ENCODE measurements at places on chromosomes 4 and X.

DNA sequence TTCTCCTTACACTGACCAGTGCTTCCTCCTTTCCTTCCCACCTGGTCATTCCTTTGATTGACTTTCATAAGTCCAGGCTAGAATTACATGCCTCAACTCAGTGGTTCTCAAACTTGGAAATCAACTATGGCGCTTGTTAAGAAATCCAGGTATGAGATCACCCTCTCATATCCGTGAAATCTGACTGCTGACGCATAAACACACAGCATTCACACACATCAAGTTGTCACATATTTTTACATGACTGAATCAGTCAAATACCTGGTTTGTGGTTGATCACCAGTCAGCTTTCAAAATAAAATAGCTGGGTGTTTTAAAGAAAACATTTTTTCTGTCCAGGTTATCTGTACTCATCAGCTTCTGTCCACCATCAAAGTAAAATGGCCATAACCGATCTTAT lies 433.5 kb downstream of the AFF2 start:
- no peak for DNase-seq

DNA sequence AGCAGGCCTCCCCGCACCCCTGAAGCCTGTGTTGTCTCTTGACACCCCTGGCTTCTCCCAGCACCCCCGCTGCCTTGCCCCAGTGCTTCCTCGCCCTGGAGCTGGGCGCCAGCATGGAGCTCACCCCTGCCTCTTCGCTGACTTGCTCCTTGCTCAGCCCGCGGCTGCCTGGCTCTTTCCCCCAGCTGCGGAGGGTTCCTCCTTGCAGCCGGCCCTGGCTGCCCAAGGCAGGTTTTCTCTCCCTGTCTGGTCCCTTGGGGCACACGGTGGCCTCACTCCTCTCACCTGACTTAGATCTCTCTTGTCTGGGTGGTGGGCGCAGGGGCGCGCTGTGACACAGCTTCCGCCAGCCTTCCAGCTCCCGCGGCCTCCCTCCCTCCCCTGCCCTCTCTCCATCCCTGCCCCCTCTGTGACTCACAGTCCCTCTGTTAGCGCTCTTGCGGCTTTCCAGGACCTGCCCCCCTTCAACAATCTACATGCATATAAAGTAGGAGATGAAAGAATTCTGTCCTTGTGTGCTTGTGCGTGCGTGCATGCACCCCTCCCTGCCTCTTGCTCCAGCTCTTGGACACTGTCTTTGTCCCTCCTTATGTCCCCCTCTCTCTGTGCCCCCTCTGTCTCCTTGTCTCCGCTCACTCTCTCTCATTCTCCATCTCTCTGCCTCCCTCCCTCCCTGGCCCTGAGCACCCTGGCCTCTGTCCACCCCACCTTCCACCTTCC lies 2.2 kb downstream of the PLXNB3 start:
- DNase-seq = peak; percentile 28

GRCh38 chr4:53512608-53513007 lies 78.7 kb downstream of the LNX1 start:
- no peak for DNase-seq

DNA sequence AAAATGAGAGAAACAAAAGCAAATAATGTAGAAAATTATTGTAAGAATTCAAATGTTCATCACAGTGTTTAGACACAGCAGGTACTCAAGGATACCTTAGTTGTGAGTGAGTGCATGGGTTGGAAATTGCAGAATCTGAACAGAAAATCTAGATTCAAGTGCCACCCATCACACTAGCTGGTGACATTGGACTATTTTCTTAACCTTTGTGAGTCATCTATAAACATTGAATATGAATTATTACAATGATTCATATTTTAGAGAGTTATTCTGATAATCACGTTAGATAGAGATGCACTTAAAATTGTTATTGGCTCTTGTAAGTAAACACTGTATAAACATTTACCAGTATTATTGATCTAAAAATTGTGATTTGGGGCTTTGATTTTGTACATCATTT lies 1113.1 kb downstream of the STIM2 start:
- no peak for DNase-seq

DNA sequence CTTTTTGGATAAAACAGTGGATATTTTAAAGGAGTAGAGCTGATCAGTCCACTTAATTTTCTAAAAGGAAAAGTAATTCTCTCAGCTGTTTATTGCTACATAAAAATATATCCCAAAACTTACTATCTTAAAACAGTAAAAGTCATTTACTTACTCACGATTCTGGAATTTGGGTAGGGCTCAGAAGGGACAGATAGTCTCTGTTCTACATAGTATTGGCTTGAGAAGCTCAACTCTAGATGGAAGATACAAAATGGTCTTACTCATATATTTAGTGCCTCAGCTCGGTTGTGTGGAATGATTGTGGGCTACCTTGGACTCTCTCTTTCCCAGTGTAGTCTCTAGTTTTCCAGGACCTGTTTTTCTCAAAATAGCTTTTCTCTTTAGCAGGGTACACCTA lies 691.5 kb upstream of the POU3F4 start:
- DNase-seq = no peak

DNA sequence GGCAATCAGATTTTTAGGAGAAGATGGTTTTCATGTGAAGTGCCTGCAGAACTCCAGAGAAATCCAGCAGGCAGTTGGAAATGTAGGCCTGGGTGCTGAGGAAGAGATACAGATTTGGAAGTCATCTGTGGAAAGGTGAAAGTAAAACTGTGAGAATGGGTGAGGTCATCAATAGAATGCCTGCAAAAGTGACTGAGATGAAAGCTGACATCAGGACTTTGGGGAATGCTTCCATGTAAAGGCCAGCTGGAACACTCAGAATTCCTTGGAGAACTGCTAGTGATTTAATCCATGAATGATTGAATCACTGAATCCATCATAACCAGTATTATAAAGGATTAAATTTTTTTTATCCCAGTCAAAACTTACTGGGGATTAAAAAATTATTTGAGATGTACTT lies 124.5 kb upstream of the GIMD1 start:
- DNase-seq = no peak

DNA sequence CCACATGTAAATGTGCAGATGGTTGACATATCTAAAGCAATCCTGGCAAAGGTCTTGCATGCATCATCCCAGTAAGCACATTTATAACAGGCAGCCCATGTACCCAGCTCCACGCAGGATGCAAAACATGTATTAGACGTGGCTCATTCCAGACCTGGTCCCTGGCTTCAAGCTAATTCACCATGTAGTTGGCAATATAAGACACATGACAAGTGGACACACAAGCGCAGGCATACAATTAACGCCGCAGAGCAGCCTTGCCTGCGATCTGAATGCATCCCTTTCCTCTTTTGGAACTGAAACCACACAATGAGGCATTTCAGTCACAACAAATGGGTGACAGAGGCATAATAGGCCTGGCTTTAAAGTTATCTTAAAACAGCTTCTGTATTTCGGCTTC lies 114.5 kb upstream of the TRIM2 start:
- no peak for DNase-seq

- DNase-seq = no peak
Measured at GRCh38 chrX:13569479-13570260, at the start of gene EGFL6. Gene EGFL6 (plus strand): TSS chrX:13569601. CDS start chrX:13569862, 261 bp downstream.

GRCh38 chrX:152896450-152896849 lies 1.4 kb upstream of the ZNF185 start:
- no peak for DNase-seq

DNA sequence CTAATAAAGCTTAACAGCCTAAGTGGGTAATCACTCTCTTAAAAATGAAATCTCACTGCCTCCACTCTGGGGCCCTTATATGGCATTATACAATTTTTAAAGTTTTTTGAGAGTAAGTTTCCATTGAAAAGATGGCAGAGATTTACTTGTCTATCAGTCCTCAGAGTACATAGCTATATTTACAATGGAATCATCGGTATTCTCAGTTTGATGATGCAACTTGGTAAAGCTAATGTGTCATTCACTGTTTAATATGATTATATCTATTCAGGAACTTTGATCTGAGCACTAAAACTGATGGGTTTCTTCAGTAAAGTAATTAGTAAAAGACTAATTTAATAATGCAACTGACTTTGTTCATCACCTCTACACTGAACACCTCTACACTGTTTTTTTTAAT lies 51.6 kb downstream of the CT47B1 start:
- DNase-seq = no peak

DNA sequence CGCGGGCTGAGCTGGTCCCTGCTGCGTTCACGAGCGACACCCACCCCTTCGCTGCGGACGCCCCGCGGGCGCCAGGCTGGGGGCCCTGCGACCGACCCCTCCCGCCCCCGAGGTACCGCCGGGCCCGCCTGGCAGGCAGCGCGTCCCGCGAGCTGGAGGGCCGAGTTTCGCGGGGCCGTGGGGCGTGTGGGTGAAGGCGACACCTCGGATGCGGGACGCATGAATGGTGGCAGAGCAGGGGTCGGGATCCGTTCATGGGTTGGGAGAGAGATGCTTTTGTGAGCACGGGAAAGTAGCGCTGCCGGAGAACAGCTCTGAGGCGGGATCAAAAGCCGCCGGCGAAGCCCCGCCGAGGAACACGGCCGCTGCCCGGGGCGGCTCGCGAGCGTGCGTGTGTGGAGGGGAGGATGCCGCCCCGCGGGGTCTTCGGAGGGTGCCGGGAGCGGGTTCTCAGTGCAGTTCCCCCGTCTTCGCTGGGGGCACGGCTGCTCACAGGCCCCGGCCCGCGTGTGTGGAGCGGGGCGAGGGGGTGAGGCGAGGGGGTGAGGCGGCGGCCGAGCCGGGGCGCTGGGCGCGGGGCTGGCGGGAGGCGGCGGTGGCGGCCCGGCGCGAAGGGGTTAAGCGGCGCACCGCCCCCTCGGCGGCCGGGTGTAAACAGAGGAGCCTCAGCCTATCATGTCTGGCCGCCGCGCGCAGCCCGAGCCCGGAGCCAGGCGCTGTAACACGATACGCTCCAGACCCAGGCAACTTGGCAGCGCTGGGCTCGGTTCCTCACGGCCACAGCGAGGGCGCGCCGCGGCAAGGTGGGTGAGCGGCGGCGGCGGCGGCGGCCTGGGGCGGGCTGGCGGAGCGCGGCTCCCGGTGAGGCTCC lies 205.3 kb downstream of the TENM3 start:
- peak; percentile 41 for DNase-seq

DNA sequence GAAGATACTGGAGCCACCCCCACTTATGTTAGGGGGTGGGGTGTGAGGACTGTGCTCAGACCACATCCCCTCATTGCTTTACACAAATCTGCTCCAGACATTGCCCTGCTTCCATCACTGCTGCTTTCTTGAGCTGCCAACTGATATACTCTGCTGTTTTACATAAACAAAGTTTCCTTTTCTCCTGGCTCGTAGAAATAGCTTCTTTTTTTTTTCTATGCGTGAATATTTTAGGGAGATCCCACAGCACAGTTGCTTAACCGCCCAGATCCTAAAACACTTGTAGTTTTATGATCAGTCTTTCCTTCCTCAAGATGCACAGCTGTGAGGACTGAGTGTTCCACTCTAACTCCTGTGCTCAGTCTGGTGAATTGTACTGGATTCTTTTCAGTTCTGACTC lies 768.4 kb downstream of the PCDH18 start:
- DNase-seq = no peak

- DNase-seq = no peak
Measured at GRCh38 chr4:25308306-25308705, 4.3 kb upstream of the ZCCHC4 start.

DNA sequence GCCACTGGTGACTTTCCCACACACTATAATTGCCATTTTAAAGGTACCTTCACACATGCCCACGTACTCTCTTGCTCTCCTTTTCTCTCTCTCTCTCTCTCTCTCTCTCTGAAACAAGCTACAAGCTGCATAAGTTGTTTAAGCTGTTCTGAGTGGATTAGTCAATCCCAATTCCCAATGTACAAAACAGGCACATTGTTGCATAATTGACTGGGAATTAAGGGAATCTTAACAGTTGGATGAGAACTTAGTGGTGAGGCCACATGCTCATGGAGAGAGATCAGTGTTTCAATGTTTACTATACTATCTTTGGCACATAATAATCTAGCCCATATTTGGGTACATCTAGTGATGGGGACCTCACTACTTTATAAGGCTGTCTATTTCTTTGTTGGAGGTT lies 123.3 kb downstream of the ARHGEF9 start:
- no peak for DNase-seq

DNA sequence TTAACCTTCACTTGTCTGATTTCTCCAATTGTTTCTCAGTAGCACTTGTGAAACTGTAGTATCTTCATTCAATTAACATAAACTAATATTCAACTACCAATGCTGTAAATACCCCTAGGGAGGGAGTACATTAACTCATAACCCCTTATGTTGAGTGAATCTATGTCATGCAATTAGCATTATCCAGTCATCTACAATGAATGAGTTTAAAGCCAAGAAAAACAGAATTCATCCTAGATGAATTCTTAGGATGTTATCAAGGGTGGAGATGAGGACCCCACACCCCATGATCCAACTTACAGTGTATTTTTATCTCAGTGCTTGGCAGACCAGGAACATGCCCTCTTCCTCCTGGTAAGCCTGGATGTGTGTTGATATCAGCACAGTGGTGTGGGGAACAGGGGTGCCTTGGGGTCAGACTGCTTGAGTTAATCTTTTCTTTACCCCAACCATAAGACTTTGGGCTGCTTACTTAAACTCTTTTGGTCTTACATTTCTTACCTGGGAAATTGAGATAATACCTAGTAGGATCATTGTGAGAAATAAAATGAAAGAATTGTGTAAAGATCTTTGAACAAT lies 62.1 kb upstream of the SCOC start:
- DNase-seq = no peak

GRCh38 chr4:128298852-128299251 lies 11.2 kb upstream of the PGRMC2 start:
- no peak for DNase-seq

GRCh38 chrX:56765811-56766553 lies 36.9 kb downstream of the NBDY start:
- DNase-seq = no peak

DNA sequence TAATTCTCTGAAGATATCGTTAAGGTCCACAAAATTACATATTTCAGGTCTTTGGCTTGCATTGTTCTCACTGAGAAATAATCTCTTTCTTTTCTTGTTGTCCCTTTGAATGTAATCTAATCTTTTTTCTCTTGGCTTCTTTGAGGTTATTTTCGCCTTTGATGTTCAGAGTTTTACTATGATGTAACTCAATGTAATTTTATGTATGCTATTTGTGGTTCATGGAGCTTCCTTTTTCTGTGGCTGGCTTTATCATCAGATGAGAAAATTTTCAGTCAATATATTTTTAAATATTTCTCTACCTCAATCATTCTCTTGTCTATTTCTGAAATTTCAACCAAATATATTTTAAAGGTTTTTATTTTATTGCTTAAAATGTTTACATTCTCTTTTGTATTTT lies 672.2 kb downstream of the TRAM1L1 start:
- DNase-seq = no peak

GRCh38 chrX:19702856-19703255 lies 184.5 kb downstream of the SH3KBP1 start:
- no peak for DNase-seq

DNA sequence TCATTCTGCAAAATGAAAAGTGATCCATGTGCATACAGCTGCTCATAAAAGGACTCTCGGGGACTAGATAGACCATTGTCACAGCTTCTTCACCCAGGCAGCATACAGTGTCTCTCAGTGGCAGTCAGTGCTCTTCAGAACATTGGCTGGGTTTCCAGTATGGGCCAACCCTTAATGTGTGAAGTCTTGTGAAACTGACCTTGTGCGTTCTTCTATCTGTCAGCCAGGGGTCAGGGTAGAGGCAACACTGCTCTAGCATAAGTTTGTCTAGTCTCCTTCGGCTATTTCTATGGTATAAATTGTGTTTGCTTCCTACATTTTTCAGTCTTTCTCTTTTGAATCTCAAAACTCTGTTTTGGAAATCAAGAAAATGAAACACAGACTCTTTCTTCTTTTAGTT lies 37.0 kb upstream of the SMIM31 start:
- no peak for DNase-seq

- DNase-seq = no peak
Measured at GRCh38 chrX:117407449-117408150, 709.0 kb downstream of the KLHL13 start.
